ENCODE measurements at places on chromosomes 4 and X.

GRCh38 chrX:18003876-18004275, 142.8 kb upstream of the RAI2 start:
- no peak for DNase-seq

DNA sequence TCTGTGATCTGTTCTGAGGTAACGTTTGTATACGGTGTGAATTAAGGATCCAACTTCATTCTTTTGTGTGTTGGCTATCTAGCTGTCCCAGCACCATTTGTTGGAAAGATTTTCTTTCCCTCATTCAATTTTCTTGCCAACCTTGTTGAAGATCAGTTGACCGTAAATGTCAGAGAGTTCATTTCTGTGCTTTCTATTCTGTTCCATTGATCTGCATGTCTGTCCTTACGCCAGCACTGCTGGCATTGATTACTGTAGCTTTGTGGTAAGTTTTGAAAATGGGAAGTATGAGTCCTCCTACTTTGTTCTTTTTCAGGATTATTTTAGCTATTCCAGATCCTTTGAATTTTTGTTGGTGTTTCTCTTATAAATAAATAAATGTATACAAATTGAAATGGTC, 60.8 kb downstream of the MTMR1 start:
- no peak for DNase-seq

DNA sequence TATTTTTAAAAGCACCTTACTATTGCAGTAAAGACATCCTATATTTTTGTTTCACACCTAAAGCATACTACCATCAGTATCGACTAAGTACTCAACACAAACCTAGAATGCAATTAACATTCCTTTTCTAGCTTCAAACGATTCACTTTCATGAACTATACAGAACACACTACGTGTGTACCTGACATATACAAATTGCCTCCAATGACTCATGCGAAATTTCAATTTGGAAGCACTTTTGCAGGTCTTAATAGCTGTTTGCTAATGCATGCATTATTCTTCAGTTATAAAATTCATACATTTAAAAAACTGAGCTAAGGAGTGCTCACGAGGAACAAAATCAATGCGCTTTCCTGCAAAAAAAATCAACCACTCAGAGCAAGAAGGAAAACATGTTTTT, 19.7 kb upstream of the GPM6B start:
- no peak for DNase-seq

GRCh38 chr4:102541697-102542096, 40.5 kb downstream of the NFKB1 start:
- no peak for DNase-seq

DNA sequence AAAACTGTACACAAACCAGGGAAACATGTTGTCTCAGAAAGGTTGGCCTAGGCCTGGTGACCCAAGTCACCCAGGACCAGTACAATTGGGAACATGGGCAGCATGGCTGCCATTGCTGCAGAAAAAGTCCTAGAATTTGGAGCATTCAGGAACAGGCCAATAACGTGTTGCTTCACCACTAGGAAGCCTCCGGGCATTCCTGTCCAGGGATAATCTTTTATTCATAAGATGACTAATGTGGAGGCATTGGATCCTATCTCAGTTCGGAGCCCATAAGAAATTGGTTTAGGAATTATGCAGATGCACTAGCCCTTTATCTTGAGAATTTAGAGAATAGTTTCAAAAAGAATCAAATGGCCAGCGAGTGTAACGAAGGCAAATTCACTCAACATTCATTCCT, 242.8 kb upstream of the NDST4 start:
- no peak for DNase-seq

- no peak for DNase-seq
These were observed 367.6 kb upstream of the AGA start for GRCh38 chr4:177809791-177810190.

GRCh38 chr4:187236209-187236890, 512.7 kb upstream of the FAT1 start:
- no peak for DNase-seq

GRCh38 chrX:69066021-69066757, 99.1 kb downstream of the PJA1 start:
- DNase-seq = no peak

GRCh38 chr4:44237643-44238042, 211.0 kb downstream of the KCTD8 start:
- DNase-seq = no peak

GRCh38 chrX:7139202-7140081, 8.1 kb upstream of the STS start:
- no peak for DNase-seq

GRCh38 chrX:92230628-92231027, 451.5 kb downstream of the PCDH11X start:
- no peak for DNase-seq

DNA sequence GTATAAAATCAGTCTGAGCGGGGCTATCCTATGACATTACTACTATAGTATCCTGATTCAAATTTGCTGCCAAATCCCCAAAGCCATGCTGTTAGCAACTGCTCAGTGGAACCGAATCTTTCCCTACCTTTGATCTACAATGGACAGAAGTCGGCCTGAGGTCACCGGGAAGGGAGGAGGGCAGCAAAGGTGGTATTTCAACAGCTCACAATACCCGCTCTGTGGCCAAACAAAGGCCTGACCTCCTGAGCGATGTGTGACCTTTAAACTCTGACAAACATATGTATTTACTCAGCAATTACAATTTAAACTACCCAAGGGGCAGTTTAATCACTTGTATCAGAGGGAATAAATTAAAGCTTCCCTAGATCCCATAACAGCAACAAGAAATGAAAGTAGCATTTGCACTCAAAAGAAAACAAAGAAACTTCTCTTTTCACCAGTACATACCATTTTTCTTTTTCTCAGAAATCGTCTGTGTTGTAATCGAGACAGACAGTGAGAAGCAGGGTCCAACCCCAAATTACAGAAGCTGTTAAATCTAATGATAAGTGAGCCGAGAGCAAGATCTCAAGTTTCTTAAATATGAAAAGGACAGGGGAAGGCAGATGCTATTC, 11.6 kb upstream of the TMEM128 start:
- DNase-seq = no peak

DNA sequence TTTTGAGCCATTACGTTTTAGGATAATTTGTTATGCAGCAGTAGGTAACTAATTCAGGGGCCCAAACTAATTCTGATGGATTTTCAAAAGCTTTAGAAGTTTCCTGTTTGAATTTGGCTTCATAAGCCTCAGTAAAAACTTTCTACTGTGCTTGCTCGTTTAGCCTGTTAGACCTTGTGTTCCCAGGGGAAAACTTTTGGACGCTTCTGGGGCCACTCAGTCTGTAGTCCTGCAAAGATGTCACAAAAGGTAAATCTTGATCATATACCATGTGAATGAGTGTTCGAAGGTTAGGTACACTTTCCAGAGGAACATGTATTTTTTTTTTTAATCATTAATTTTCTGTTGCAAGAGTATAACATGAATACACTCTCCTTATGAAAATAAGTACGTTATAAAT, 70.7 kb downstream of the SUPT20HL2 start:
- no peak for DNase-seq

DNA sequence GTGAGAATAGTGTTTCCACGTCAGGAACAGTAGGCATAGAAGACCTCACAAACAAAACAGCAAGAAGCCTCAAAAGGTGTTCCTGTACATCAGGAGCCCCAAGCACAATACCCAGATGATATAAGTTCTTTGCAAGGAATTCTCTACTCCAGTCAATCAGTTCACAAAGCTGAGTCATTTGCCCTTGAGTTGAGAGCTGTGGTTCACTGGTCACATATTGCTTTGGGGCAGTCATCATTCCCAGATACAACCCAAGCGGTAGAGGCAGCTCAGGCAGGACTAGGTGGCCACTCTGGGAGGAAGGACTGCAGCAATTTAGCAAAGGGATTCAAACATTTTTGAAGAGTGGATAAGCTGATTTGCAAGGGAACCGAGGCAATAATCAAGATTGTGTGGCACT, 551.5 kb upstream of the ZFP42 start:
- no peak for DNase-seq

GRCh38 chrX:51876441-51876840, 17.0 kb upstream of the MAGED1 start:
- DNase-seq = no peak

- DNase-seq = no peak
These were observed 47.9 kb downstream of the SOWAHB start for GRCh38 chr4:76850010-76850441.

DNA sequence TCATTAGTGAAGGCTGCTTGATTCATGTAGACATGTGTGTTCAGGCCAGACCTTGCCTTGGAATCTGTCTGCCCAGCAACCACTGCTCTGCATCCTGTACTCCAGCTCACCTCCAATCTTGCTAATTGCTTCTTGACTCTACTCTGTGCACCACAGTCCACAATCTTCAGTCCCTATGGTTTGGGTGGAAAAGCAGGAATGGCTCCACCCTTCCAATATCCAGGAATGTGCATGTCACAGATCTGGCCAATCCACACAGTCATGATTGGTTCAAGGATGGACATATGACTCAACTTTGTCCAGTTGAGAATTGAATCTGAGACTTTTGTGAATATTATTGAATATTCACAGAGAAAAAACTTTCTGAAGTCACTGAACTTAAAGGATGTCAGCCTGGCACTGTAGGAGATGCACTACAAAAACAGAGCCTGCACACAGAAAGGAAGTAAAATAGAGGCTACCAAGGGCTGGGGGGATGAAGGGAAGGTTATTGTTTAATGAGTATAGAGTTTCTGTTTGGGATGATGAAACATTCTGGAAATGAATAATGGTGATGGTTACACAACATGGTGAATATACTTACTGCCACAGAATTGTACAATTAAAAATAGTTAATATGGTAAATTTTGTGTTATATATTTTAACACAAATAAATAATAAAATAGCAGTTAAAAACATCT, 161.3 kb upstream of the USP38 start:
- no peak for DNase-seq

- no peak for DNase-seq
These were observed 33.2 kb upstream of the HTRA3 start for GRCh38 chr4:8236106-8236919.

- no peak for DNase-seq
These were observed 4.9 kb upstream of the WDFY3 start for GRCh38 chr4:84971319-84971932.

DNA sequence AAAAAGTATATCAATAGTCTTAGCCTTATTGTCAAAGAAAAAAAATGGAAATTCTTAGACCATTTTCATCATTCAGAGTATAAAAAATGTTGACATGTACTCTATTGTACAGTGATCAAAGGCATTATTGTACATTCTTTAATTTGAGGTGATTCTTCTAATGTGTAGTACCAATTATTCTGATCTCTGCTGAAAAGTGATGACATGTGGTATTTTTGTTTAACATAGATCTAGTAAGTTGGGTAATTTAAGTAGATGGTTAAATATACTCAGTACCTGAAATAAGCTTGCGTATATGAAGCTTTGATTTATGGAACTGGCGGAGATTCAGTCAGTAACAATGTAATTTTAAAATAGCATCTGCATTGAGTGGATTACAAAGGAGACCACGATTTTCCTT, 5.1 kb downstream of the TENM3 start:
- no peak for DNase-seq

- DNase-seq = no peak
These were observed 89.6 kb upstream of the KIT start for GRCh38 chr4:54568184-54568583.

- no peak for DNase-seq
These were observed 594.2 kb downstream of the STPG2 start for GRCh38 chr4:97548943-97549583.

GRCh38 chr4:71261001-71261400, 77.8 kb upstream of the SLC4A4 start:
- no peak for DNase-seq

GRCh38 chrX:143296521-143296920, 220.8 kb downstream of the SPANXN3 start:
- no peak for DNase-seq

GRCh38 chrX:22310779-22311178, 38.1 kb downstream of the CBLL2 start:
- no peak for DNase-seq

- DNase-seq = no peak
These were observed 117.9 kb downstream of the COX18 start for GRCh38 chr4:72951628-72952027.

DNA sequence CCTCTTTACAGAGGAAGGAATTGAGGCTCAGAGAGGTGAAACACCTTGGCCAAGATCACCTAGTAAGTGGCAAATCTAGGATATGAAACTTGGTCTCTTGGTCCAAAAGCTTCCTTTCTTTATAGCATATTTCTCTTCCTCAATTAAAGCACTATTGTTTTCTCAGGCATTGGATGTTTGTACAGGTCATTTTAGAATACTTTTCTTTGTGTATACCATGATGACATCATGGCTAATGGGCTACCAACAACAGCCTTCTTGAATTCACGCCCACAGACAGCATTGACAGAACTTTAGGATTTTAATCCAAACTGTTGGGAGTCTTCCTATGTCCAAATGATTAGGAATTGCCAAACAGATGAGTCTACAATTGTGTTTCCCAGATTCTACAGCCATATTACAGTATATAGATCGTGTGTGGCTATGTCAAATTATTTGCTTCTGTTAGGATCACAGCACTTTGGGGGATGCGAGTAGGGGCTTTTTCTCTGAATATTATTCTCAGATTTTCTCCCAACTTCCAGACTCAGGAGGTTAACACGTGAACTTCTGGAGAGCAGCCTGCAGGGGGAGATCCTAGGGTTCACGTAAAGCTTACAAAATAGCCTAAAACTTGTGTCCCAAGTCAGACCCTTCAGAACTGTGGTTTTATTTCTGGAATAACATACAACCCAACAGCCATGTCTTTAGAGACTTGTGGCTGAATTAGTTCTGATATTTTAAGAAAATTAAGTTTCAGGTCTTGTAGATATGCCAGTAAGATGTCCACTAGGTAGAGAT, 191.8 kb downstream of the SHROOM3 start:
- DNase-seq = no peak

- DNase-seq = no peak
These were observed 102.5 kb downstream of the POLA1 start for GRCh38 chrX:24796204-24796603.

GRCh38 chr4:127783026-127783769, 1.1 kb downstream of the HSPA4L start:
- no peak for DNase-seq

- DNase-seq = no peak
These were observed 150.7 kb upstream of the EOLA2 start for GRCh38 chrX:150088766-150089518.

DNA sequence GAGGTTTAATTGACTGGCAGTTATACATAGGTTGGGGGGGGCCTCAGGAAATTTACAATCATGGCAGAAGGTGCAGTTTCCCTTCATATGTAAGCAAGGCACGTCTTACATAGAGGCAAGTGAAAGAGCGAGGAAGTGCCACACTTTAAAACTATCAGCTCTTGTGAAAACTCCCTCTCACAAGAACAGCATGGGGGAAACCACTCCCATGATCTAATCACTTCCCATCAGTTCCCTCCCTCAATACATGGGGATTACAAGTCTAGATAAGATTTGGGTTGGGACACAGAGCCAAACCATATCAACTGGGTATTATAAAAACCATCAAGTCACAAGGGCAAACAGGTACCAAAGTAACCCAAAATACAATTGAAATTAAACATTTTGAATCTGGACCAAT, 182.0 kb upstream of the FAT4 start:
- DNase-seq = no peak

DNA sequence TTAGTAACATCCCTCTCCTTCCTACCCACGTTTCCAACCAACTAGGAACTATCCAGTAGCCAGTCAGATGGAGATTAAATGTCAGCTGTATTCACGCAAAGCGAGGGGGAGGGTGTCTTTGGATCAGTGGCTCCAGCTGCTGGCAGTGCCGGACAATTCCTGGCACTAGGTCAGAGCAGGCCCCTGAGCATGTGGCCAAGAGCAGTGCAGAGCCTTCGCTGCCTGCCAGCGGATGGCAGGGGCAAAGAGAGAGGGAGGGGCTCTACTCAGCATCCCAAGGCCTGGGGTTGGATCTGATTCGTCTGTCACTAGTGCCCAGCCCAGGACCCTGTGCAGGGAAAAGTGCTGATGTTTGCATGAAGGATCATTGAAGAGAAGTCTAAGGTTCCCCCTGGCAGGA, 28.7 kb upstream of the JAKMIP1 start:
- no peak for DNase-seq
